WTC11 (cell line): ENCODE measurements at places on chromosomes 1 and 21. TPM values are rescaled to one million over a fixed set of nuclear protein-coding genes. Genes with fewer than 3 reads are reported as not detected.

DNA sequence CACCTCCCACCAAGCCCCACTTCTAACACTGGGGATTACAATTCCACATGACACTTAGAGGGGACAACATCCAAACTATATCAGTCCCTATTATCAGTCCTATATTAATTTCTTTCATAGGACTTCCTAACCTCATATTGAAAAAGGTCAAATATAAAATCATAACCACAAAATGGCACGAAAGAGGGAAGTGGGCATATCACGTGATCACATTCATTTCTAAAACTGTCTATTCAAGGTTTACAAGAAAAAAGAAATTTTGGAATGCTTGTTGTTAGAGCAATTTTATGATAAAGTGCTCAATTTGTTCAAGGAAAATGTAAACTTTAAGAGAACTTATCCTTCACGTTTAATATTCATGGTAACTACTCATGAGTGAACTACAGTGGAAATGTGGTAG, 13.2 kb upstream of the CDC7 start:
- H3K4me1 ChIP-seq: no peaks in the 10 kb centered on the region
- H3K27me3 ChIP-seq: no peaks in the 10 kb centered on the region
- no peak overlapping the region for H3K27ac ChIP-seq

The HES3 gene
- 74.7 to 78.7 TPM (median 78.3 TPM) in 3 replicates for total RNA-seq

- no peaks in the 10 kb centered on the region for H3K27me3 ChIP-seq
These were observed 746.5 kb downstream of the USP25 start for GRCh38 chr21:16476056-16476825.

GRCh38 chr1:90800012-90800717, 83.1 kb upstream of the BARHL2 start:
- H3K27me3 ChIP-seq: no peaks in the 10 kb centered on the region; the same call in 1 of the 2 replicates
- no peak overlapping the region for H3K4me3 ChIP-seq
- DNase-seq: no peak
- H3K36me3 ChIP-seq: no peaks in the 10 kb centered on the region
- H3K27ac ChIP-seq: no peak overlapping the region
- H3K4me1 ChIP-seq: peaks cover 4% of the 10 kb centered on the region
